ENCODE measurements at places on chromosomes 5 and 9. TPM values are rescaled to one million over a fixed set of nuclear protein-coding genes. Genes with fewer than 3 reads are reported as not detected.

GRCh38 chr9:108382310-108382709, 473.5 kb downstream of the ACTL7B start:
- no peak for DNase-seq

GRCh38 chr9:121299467-121300282, 31.7 kb downstream of the GSN start:
- peak; percentile 90 for DNase-seq

DNA sequence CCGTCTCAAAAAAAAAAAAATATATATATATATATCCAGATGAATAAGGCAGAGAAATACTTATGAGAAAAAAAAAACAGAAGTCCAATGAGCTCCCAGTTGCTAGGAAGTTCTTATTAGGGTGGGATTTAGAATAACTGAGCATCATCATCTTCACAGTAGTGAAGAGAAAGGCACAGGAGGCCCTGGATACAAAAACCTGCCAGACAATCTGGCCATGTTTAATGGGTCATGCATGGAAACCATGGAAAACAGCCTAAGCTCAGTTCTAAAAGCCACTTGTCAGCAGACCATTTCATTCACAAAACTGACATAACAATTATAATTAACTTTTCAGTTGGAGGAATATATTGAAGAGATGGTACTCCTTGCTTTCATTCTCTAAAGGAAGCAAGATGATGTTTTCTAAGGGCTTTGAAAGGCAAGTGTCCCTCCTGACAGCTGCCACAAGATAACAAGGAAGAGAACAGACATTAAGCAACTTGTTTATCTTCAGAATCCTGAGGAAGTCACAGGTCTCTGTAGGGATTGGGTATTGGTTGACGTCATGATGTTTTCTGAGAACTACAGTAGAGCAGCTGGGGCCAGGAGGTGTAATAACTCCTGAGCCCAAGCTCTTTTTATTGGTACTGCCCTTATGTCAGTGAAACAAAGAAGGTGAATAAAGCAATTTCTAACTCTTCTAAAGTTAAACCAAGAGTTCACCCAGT, 463.1 kb downstream of the DMAC1 start:
- DNase-seq: no peak

DNA sequence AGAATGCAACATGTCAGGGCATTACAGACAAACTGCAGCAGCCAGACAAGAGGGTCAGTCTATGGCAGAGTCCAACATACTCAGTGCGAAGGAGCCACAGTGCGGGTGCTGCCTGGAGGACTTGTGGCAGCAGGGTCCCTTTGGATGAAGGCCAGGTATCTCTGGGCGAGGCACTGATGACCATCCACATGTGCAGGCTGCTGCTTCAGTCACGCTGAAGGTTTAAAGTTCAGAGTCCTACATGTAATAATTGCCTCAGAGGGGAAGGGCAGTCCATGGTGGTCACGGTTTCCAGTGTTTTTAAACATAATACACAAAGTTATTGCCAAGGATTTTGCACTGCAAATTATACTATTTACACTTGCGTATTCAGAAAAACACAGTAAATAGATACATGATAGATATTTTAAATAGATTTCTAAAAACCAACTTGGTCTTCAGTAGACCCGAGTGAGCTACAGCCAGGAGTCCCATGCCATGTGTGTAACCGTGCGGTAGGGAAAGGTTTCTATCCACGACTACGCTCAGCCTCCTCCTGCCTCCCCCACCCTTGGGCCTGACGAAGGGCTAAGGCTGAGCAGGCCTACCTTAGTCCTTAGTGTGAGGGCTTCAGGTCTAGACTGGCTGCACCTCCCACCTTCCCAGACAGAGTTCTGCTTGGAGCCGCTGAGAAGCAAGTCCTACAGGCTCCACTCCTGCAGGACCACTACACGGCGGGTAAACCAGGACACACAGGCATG, 76.2 kb downstream of the GPR21 start:
- no peak for DNase-seq

DNA sequence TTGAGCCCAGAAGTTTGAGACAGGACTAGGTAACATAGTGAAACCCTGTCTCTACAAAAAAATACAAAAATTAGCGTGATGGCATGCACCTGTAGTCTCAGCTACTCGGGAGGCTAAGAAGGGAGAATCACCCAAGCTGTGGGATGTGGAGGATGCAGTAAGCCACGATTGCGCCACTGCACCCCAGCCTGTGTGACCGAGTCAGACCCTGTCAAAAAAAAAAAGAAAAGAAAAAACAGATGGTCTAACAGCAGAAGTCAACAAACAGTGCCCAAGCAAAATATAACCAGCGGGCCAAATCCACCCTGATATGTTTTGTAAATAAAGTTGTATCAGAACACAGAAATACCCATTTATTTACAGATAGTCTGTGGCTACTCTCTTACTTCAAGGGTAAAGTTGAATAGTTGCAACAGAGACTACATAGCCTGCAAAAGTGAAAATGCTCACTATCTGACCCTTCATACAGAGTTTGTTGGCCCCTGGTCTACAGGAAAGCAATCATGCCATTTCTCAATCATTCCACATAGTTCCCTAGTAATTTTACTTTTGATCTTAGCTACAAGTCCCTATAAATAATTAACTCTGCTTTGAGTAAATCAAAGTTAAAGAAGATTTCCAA, 383.7 kb downstream of the TLE1 start:
- DNase-seq: no peak

GRCh38 chr9:68562461-68562860, 21.8 kb upstream of the TMEM252 start:
- no peak for DNase-seq

GRCh38 chr5:175479125-175479881, 943 bp downstream of the SFXN1 start:
- no peak for DNase-seq

DNA sequence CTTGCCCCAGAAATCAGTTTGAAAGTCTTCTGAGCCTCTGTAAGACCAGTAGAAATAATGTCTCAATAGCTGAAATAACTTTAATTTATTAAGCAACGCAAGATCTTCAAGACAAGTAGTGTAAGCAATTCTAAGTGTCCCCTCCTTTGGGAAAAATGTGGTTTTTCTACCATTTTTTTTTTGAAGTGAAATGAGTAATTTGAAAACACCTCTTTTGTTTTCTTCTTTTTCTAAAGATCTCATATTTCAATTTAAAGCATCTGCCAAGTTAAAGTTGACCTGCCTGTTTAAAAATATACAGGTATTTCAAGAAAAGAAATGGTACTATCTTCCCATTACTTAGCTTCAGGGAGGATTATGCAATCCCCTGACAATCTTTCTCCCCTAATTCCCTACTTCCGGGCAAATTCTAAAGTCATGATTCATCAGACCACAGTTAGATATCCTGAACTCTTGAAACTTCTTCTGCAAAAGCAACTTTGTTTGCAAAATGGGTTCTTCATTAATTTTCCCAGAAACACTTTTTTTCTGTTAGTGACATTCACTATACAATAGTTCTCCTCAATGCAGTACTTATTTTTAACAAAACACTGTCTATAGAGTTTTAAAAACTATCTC, 7.8 kb upstream of the ANXA1 start:
- DNase-seq: no peak

DNA sequence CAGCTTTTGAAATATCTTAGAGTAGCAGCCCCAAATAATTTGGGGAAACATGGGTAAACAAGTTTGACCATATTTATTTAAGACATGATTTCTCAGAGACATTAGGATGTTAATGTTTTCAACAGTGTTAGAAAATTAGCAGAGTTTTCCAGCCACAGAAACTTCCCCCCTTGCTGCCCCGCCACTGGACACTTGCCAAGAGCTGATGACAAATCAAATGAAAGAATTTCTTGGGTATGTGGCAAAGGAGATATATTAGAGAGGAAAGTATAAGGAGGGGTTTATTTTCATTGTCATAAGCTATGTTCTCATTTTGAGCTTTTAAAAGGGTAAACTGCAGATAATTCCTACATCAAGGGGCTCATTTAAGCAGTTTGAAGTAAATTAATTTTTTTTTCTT, 15.9 kb downstream of the GABRA1 start:
- no peak for DNase-seq

Gene CFAP77
- polyA plus RNA-seq: 0.50 TPM

Gene HMMR
- 11.9 TPM for polyA plus RNA-seq

Gene ABLIM3
- polyA plus RNA-seq: 106 TPM

GRCh38 chr9:20353931-20354652, 268.2 kb downstream of the MLLT3 start:
- DNase-seq: no peak

GRCh38 chr5:19886123-19886917, 101.7 kb downstream of the CDH18 start:
- no peak for DNase-seq

DNA sequence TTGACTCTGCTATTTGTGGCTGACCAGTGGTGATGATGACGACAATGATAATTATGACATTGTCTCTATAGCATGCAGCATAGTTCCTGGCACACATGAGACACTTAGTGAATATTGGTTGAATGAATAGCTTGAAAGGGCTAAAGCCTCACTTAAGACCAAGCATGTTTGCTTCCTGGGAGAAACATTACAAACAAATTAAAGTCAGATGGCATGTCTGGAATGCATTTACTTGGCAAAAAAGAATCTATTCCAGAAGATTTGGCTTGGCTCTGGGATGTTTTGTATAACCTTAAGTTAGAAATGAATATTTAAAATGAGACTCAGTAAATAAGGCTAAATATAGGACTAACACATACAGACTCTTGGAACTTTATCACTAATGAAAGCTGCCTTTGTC, 21.6 kb downstream of the GAS1 start:
- no peak for DNase-seq

DNA sequence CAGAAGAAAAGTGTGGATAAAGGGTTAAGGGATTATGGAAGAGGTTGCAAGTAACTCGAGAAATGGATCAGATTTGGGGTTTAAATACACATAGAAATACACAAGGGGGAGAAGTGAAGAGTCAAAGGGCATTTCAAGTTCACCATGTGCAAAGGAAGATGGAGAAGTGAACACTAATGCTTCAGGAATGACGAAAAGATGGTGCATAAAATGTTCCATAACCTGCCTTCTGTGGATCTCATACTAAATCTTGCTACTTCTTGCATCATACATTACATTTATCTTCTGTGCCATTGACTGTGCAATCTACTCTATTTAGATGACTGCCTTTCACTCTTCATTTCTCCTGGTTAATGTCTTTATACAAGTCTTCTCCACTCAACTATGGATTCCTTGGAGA, 5.7 kb upstream of the SMC2 start:
- no peak for DNase-seq

DNA sequence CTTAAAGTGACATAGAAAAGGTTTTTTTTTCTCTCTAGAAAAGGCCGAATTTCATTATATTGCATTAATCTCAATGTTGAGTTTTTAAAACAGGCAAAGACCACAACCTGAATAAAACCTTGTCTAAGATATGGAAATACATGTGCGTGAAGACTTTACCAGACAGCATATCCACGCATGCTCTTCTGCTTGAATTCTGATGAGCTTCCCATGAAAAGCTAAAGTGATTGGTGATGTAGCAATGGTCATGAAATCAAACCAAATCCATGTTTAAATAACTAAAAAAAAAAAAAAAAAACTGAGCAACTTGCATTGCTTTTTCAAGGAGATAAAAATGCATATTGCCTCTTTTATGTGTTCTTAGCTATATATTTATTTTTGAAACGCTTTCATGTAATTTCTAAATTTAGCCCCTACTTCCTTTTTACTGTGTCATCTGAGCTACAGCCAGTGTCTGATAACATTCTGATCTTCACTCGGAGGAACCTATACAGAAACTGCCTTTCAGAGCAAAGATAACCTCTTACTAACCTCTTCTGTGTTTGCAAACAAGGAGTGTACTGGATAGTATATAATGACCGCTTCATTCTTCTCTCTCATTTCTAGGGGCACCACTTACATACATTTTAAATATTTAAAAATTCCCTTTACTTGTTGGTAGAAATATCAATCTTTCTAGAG, 179.1 kb upstream of the GNA14 start:
- DNase-seq: no peak

- DNase-seq: no peak
Observed at GRCh38 chr5:42015681-42016080, 90.6 kb downstream of the FBXO4 start.

GRCh38 chr9:35841645-35841900, 12.5 kb downstream of the TMEM8B start:
- no peak for DNase-seq

Gene TMEM171
- not detected for polyA plus RNA-seq

Gene CTNNA1
- polyA plus RNA-seq: 364 TPM

Gene CTXN3
- not detected for polyA plus RNA-seq

Gene TMOD1
- polyA plus RNA-seq: 1.1 TPM

Gene WNK2
- polyA plus RNA-seq: 5.7 TPM

Gene HIGD2A
- 80.5 TPM for polyA plus RNA-seq

Gene SAPCD2
- polyA plus RNA-seq: 8.5 TPM

Gene PCDH1
- 38.2 TPM for polyA plus RNA-seq

GRCh38 chr5:17000291-17000939, 64.3 kb upstream of the MYO10 start:
- no peak for DNase-seq

- no peak for DNase-seq
Observed at GRCh38 chr5:73883646-73884045, 257.6 kb downstream of the ARHGEF28 start.

Gene ZBED3
- 31.1 TPM for polyA plus RNA-seq

Gene LCN9
- polyA plus RNA-seq: not detected

Gene GABRG2
- 0.23 TPM for polyA plus RNA-seq

DNA sequence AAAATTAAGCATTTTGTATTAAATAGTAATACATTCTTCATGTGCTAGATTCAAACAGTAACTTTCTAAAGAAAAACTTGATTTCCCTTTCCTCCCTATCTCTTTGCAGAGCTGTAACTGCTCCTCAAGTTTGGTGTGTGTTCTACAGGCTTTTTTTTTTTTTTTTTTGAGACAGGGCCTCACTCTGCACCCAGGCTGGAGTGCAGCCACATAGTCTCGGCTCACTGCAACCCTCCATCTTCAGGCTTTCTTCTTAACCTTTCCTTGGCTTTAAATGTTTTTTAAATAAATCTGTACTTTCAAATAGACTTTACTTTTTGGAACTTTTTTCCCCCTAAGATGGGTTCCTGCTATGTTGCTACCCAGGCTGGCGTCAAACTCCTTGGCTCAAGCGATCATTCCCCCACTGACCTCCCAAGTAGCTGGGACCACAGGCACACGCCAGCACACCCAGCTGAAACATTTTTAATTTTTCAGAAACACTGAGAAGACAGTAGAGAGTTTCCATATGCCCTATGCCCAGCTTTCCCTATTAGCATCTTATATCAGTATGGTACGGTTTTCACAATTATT, 9.1 kb downstream of the NDFIP1 start:
- DNase-seq: peak; percentile 43

Gene INSL4
- polyA plus RNA-seq: not detected

Gene FBXL17
- polyA plus RNA-seq: 23.6 TPM
